ENCODE measurements at places on chromosomes 4 and X. TPM values are rescaled to one million over a fixed set of nuclear protein-coding genes. Genes with fewer than 3 reads are reported as not detected.

- no peak for DNase-seq
Observed at GRCh38 chr4:138078253-138078652, 163.9 kb downstream of the SLC7A11 start.

DNA sequence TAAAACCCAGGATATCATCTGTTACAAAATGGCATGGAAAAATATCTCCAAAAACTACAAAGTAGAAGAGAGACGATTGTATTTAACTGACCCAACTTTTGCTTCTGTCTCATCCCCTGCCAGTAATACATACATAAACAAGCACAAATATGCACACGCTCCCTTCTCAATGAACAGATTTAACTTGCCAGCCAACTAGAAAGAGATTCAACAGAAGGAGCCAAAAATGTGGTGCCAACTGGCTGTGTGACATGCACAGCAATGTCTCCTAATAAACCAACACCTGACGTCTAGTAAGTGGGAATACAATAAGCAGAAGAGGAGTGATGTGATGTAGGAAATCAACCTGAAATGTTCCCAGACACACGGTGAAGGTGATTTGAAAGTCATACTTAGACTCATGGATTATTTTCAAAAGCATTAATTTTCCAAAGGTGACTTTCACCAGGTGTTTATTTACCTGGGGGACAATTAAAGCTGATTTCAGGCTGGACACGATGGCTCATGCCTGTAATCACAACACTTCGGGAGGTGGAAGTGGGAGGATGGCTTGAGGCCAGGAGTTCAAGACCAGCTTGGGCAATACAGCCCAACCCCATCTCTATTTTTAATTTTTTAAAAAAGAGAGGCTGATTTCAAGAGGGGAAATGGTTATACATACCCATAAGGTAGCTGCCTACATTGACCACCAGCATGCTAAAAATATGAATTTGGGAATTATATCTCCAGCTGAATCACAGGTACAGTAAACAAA, 33.7 kb downstream of the SH3RF1 start:
- peak; percentile 54 for DNase-seq

DNA sequence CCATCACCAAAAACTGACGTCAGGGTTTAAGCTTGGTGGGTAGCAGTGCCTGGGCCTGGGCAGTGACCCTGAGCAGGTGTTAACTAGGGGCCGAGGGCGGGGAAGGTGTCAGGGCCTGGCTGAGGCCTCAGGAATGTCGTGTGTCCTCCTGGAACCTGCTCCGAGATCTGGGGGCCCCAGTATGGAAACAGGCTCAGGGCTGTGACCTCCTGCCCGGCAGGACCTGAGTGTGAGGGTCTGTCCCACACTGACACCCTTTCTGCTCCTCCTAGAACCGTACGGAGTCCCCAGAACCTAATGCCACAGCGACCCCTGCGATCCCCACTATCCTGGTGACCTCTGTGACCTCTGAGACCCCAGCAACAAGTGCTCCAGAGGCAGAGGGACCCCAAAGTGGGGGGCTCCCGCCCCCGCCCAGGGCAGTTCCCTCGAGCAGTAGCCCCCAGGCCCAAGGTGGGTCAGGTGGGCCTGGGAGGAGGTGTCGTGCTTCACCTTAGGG, 741 bp downstream of the HGFAC start:
- DNase-seq, result no peak

The TCP11X2 gene
- not detected for total RNA-seq

The SLITRK4 gene
- total RNA-seq, result 0.10 TPM
